ENCODE measurements at places on chromosomes 7 and 10. TPM values are rescaled to one million over a fixed set of nuclear protein-coding genes. Genes with fewer than 3 reads are reported as not detected.

The CUL2 gene
- total RNA-seq: 24.2 TPM

The EIF3B gene
- 220 TPM for total RNA-seq

The TUBAL3 gene
- total RNA-seq: 0.34 TPM

The ADAMTS14 gene
- 0.16 TPM for total RNA-seq

The PTF1A gene
- total RNA-seq: not detected

The VENTX gene
- total RNA-seq: not detected

The ARL5B gene
- total RNA-seq: 6.5 TPM

The PLPP4 gene
- 0.16 TPM for total RNA-seq

The COL13A1 gene
- 0.23 TPM for total RNA-seq

The LIPK gene
- total RNA-seq: not detected

The CPVL gene
- total RNA-seq: 0.29 TPM

The NANOS1 gene
- total RNA-seq: 3.6 TPM

Data from A549 treated with Mapracorat at 1 μM for 4 hours (cell line).